ENCODE measurements at places on chromosomes 7 and 10. TPM values are rescaled to one million over a fixed set of nuclear protein-coding genes. Genes with fewer than 3 reads are reported as not detected.

DNA sequence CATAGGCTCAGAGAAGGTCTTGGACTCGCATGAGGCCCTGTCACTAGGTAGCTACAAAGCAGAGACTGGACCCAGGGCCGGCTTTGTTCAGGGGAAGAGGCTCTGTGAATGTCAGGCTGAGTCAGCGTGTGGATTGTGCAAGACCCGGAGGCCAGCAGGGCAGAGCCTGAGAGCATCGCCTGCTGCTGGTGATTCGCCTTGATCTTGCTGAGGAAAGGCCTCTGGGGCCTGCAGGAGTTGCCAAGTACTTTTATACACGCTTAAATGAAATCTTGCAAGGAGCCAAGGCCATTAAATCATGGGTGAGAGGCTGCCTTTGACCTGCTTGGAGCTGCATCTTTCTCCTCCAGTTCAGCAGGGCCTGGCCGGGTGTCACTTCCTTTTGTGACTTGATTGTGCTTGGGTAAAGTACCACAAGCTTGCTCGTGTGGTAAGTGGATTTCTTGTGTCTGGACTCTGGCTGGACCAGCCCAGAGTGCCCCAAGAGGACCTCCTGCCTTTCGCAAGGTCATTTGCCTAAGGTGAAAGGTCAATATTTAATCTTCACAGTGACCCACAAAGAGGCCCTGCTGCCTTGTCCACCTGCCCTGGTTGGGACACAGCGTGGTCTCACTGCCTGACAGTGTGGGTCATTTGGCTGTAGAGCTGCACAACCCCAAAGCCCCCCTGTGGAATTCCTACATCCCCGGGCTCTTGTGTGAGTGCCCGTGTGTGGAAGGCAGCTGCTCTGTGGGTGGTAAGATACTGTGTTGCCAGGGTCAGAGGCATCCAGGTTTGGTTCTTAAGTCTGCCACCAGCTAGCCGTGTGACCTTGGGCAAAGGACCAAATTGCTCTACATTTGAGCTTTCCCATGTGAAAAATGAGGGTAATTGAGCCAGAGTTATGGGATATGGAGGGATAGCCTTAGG, 38.6 kb upstream of the SH2D4B start:
- H3K36me3 ChIP-seq: peaks cover 14% of the 10 kb centered on the region
- H3K4me3 ChIP-seq: no peak overlapping the region
- DNase-seq: peak; percentile 68

DNA sequence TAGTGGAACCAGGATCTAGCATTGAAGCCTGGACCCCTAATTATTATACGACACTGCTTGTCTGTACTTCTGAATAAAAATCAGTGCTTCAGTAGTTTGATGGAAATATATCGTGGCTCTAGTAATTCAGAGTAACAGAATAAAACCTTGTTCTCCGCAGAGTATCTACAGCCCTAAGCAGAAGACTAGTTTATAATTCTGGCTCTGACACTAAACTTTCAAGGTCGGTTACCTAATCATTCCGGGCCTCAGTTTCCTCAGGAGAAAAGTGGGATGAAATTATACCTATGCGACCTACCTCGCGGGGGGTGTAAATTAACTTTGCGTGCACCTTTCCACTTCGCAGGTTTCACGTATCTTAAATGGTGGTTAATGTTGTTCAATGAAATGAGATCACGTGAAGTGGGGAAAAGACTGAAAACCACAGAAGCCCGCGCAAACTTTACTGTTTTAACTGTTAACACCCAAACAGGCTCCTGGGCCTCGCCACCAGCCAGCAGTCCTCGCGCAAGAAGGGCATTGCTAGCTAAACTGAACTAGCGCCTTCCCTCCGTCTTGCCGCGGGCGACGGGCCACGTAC, 615 bp downstream of the THAP5 start:
- H3K4me1 ChIP-seq: peaks cover 17% of the 10 kb centered on the region
- DNase-seq: no peak
- peak overlapping the region; percentile 87 for H3K4me3 ChIP-seq
- H3K27ac ChIP-seq: peak overlapping the region; percentile 97

ARMC3 gene
- not detected for total RNA-seq

DNA sequence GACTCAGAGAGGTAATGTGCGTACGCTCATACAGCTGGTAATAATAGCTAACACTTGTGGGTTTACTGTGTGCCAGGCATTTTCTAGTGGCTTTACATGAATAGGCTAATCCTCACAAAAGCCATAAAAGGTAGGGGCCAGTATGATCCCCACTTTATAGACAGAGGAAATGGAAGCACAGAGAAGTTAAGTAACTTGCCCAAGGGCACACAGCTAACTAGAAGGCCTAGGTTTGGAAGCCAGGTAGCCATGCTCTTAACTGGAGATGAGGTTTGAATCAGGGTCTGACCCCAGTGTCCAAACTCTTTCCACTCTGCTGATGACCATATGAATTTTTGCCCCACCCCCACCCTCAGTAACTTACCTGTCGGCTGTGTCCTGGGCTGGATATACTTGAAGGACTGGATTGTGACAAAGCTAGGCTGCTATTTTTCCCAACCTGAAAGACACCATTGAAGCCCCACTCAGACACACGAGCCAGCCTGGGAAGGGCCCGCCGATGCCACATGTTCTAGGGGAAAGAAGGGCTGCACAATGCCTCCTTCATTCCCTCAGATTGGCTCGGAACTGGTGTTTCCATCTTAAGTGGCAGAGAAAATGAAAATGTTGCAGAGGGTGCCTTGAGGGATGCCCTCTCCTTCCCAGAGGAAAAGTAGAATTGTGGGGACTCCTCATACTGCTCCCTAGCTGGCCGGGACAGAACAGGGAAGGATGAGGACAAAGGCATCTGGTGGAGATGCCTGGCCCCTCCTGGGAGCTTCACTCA, 29.1 kb upstream of the EFCAB10 start:
- H3K36me3 ChIP-seq: peaks cover 13% of the 10 kb centered on the region
- H3K4me3 ChIP-seq: no peak overlapping the region
- no peak for DNase-seq
- H3K27me3 ChIP-seq: no peaks in the 10 kb centered on the region

- no peak for DNase-seq
- H3K27ac ChIP-seq: no peak overlapping the region
- H3K27me3 ChIP-seq: no peaks in the 10 kb centered on the region
- no peaks in the 10 kb centered on the region for H3K4me1 ChIP-seq
- H3K36me3 ChIP-seq: no peaks in the 10 kb centered on the region
Measured at GRCh38 chr7:50807026-50807730, 24.5 kb upstream of the GRB10 start.

DNA sequence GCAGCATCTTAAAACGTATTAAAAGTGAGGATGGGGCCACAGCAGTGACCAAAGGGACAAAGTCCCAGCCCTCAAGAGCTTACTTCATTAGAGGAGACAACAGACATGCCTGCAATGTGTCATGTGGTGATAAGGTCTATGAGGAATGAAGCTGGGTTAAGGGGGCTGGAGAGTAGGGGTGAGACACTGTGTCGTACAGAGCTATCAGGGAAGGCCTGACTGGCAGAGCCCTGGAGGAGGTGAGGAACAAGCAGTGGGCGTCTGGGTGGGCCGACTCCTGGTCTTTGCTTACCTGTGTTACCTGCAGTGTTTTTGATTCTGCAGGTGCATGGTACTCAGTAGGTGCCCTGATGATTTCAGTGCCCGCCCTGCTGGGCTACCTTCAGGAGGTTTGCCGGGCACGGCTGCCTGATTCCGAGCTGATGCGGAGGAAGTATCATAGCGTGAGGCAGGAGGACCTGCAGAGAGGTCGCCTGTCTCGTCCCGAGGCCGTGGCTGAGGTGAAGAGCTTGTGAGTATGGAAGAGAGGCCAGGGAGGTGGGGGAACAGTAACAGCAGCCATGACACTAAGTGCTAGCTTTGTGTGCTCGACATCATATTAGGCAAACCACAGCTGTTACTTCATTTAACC, 7.6 kb downstream of the ZFYVE27 start:
- peaks cover 3% of the 10 kb centered on the region for H3K4me1 ChIP-seq
- H3K27me3 ChIP-seq: no peaks in the 10 kb centered on the region
- no peak overlapping the region for H3K27ac ChIP-seq
- no peak for DNase-seq
- peaks cover 68% of the 10 kb centered on the region for H3K36me3 ChIP-seq
- no peak overlapping the region for H3K4me3 ChIP-seq

RBP3 gene
- not detected for total RNA-seq

All from natural killer cell (primary cell).